NCI-H2227 treated with DMSO at 0.1 percent for 48 hours (cell line): ENCODE measurements at places on chromosomes 7 and 10.

DNA sequence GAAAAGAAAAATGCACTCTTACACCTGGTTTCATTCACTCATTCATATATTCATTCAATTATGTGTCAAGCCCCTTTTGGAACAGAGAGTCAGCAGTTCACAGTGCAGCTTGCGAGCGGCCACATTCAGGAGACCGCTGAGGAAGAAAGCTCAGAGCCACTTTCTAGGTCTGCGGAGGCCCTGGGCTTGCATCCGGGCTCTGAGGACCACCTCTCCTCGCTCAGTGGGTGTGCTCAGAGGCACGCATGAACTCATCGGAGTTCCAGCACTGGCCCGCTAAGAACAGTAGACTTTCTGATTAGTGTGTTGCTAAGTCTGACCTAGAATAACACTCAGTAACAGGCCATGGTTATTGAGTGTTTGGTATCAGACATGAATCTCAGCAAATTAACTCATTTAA, 1.8 kb upstream of the FAM107B start:
- DNase-seq = no peak

DNA sequence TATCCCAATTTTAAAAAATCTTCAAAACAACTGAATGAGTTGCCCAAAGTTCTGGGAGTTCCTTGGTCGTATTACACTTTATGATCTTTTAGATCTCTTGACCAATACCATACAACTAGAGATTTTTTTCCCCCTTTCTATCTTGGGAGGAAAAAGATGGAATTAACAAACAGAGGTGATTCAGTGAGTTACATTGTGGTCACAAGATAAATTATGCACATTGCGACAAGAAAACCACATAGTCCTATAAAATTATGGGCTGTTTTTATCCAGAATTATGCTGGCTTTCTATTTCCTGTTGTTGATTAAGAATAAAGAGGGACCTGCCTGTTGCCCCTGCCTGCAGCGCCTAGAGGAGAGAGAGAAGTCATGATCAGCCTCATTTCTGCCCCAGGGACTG, 8.2 kb upstream of the SGPL1 start:
- DNase-seq = no peak

DNA sequence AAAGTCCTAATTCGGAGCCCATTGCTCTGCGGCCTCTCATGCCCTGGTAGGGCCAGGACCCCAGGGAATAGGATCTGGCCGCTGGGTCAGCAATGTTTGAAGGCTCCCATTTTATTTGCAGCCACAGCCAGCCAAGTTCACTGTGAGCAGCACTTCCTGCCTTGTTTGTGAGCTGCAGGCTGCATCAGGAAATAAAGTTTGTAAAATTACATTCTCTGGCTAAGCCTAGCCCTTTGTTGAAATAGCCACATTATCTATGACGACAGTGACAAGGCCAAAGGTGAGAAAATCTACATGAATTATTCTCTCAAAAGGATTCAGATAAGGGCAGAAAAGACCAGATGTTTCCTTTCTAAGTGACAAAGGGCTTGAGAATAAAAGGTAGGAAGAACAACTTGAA, 23.7 kb upstream of the ITGB1 start:
- DNase-seq = no peak

DNA sequence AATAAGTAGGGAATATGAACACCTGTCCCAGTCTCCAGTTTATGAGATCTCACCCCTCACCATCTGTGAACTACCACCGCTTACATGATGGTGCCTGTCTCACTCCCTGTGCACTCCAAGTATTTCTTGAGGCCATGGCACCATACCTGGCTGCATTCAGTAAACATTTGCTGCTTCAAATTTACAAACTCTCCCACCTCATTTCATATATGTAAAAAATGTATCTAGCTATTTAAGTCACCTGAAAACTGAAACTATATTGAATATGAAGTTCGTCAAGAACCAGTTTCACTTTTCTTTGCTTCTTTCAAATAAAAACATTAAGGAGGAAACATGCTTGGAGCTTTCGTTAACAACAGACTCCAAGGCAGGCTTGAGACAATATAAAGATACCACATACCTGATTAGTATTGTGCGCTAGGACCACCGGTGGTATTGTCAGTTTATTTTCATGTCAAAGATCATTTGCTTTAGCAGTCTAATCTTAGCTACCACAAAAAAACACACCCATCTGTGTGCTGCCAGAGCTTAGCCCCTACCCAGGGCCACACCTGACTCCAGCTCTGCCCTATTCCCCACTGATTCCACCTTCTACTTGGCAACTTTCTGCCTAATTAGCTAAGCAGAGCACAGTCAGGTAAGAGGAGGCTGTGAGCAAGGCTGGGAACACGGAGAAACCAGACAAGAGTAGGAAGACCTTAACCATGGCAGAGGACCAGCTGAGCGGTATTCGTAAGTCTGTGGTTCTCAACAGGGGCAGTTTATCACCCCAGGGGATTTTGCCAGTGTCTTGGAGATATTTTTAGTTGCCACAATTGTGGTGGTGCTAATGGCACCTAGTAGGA, 92.0 kb downstream of the ZFAND4 start:
- no peak for DNase-seq

DNA sequence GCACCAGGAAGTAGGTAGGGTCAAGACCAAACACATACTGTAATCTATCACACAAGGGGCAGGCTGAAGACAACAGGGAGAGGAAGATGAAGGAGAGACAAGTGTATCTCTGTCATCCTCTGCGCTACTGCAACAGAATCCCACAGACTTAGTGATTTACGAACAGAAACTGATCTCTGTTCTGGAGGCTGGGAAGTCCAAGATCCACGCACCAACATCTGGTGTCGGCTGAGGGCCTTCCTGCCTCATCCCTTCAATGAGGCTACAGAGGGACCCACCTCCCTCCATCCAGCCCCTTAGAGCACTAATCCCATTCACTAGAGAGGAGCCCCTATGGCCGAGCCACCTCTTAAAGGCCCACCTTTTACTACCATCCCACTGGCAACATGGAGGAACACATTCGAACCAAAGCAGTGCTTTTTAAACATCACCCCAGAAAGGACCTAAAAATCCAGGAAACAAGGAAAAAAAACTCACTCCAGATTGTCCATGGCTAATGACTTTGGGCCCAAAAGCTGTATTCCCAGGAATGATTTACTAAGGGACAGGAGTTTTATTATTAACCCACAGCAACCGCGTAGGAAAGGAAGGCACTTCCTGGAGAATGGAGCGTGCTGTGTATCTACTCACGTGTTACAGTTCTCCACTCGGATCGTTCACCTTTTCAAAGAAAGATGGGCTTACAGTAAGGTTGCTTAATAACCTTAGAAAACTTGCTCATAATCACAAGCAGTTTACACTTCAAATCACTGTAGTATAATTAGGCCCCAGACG, 4.2 kb downstream of the BNIP3 start:
- no peak for DNase-seq
